ENCODE measurements at places on chromosomes 5 and 9.

GRCh38 chr9:109560470-109561132 is 62.5 kb upstream of the PTPN3 start:
- DNase-seq, result no peak

GRCh38 chr5:36870399-36871040 is 6.0 kb upstream of the NIPBL start:
- peak; percentile 64 for DNase-seq

DNA sequence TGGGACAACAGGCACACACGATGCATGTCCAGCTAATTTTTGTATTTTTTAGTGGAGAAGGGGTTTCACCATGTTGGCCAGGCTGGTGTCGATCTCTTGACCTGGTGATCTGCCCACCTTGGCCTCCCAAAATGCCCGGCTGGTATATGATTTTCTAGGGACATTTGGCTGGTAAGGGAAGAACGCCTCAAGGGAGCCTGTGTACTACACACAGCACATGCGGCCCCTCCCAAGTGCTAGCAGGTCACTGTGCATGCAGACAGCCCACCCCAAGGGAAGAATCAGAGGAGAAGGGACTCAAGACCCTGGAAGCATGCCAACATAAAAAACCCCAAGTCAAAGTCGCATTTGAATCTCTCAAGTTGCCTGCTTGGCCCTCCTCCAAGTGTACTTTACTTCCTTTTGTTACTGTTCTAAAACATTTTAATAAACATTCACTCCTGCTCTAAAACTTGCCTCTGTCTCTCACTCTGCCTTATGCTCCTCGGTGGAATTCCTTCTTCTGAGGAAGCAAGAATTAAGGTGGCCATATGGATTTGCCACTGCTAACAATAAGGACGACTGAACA is 24.3 kb upstream of the OTULINL start:
- DNase-seq, result no peak

- peak; percentile 95 for DNase-seq
These were observed 47.1 kb upstream of the ZNF354A start for GRCh38 chr5:178777520-178777919.

DNA sequence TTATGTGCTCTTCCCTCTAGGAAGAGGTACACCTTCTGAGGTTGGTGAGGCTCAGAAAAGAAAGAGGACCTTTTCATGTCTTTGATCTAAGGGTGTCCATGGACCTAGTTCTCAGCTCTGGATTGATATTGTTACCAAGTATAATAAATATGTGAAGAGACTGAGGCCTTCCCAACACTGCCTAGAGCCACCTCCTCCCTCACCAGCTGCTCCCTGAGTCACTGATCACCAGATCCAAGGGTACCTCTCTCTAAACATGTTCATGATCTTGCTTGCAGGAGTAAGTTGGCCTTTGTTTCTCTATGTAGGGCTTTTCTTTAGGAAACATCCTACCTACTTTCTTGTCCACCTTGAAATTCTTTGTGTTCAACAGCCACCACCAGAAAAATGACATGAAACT is 218.8 kb upstream of the ADRA1B start:
- no peak for DNase-seq

- DNase-seq, result no peak
These were observed 2.6 kb upstream of the SPATA31E1 start for GRCh38 chr9:87880116-87880515.

DNA sequence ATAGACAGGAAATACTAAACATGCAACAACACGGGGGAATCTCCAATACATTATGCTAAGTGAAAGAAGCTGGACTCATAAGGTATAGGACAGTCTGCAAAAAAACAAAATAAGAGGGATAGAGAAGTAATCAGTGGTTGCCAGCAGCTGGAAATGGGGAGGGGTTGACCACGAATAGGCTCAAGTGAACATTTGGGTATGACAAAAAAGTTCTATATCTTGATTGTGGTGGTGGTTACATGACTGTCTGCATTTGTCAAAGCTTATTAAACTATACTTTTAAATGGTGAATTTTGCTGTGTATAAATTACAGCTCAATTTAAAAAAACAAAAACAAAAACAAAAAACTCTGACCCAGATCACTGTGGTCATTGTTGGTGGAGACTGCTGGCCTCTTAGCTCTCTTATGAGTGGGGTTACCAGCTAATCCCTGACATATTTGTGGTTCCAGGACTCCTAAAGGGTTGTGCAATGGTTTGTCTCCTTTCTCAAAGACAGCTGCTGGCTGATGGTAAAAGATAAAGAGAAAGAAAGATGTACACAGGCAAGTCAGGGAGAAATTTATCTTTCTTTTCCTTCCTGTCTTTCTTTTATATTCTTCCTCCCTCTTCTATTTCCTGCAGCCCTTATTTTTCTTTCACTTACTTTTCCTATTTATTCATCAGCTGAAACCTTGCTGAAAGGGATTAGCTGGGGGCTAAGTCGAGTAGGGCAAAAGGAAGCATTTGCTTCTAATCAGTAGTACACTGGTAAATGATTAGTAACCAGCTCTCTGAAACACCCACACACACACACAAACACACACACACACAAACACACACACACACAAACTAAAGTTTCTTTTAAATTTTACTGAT is 42.6 kb upstream of the APC start:
- peak; percentile 1 for DNase-seq

GRCh38 chr5:58318468-58318867 is 141.4 kb downstream of the PLK2 start:
- DNase-seq, result no peak

GRCh38 chr9:135136481-135136880 is 49.0 kb downstream of the OLFM1 start:
- DNase-seq, result no peak

All from GF-D8 (cell line).